ENCODE measurements at places on chromosomes 3 and 15.

- DNase-seq = no peak
These were observed 117.1 kb upstream of the MLF1 start for GRCh38 chr3:158453865-158454264.

DNA sequence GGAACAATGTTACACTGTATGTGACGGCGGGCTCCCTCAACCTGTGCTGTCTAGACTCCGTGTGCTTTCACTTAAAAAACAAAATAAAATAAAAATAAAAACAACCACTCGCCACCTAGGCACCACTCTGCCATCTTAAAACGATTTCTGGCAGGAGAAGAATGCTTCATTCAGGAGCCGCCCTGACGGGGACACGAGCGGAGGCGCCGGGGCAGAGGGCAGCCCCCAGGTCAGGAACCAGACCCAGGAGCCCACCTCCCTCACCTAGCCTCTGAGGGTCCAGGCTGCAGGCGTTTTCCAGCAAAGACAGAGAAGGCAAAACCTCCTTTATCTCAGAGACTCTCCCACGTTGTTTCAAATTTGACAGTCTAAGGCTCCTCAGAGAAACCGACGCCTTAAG, 85.1 kb upstream of the SNRPA1 start:
- no peak for DNase-seq

DNA sequence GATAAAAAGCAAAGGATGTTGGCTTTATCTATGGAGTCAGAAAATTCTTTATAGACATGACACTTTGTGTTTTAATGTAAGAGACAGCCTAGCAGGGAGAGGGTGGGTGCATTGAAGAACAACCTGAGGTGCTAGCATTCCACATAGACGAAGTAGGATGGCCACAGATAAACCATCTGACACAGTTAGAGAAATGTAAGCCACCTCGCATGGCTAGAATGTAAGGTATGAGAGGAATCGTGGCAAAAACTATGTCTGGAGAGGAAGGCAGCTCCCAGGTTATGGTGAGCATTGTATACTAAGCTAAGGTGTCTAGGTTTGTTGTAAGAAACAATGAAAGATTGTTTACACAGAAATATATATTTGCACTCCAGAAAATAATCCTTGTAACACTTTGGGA, 194.0 kb upstream of the SLITRK3 start:
- DNase-seq = no peak

DNA sequence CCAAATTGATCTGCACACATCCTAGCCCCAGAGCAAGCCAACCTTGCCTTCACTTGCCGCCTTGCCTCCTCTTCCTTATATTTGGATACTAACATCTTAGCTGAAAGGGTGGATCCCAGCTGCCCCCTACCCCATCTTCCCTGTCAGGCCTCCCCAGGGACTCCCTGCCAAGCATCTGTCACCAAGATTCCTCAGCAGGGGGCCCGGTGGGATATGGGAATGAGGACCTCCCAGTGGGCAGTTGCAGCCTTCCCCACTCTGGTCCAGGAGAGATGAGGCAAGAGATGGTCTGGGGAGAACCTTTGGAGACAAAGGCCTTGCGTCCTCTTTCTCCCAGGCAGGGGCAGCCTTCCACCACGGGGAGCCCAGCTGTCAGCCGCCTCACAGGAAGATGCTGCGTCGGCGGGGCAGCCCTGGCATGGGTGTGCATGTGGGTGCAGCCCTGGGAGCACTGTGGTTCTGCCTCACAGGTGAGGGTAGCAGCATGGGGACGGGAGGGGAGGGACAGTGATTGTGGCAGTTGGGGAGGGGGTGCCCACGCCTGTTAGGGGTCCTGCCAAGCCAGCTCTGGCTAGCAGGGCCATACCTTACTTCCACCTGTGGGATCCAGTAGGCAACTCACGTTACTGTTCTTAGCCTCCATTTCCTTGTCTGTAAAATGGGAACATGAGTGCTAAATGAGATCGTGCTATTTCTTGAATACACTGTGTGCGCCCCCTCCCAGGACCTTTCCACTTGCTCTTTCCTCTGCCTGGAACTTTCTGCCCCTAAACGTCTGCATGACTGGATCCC, 15.3 kb downstream of the CD276 start:
- no peak for DNase-seq

DNA sequence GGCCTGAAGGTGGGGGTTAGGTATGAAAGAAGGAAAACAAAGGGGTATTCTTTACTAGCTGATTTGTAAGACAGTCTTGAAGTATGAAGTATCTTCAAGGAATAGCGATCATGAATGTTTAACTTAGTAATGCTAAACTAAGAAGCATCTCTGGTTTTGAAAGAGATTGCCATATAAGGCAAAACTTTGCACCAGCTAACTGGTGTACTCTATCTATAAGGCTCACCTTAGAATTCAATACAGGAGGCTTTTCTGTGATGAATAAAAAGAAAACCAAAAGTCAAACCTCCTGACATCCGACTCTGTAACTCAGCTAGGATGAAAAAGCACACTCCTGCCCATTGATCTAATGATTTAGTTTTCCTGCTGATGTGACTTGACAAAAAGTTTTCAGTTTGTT, 54.7 kb downstream of the FOXP1 start:
- DNase-seq = no peak

GRCh38 chr15:65204236-65204930, 6.9 kb downstream of the CILP start:
- no peak for DNase-seq

DNA sequence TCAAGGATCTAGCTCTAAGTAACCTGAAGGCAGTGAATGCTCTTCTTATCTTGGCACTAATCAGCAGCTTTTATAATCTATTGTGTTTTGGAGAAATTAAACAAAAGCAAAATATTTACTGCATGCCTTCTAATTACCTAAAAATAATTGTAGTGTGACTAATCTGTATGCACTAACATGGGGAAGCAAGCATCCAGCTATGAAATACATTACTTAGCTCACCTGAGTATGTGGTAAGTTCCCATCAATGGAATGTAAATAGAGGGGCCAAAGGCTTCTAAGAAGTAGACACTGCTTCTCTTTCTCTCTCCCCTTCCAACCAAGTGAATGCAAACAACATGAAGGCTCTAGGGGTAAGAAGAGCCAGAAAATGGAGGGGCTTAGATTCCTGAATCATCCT, 165.6 kb downstream of the STAG1 start:
- no peak for DNase-seq

DNA sequence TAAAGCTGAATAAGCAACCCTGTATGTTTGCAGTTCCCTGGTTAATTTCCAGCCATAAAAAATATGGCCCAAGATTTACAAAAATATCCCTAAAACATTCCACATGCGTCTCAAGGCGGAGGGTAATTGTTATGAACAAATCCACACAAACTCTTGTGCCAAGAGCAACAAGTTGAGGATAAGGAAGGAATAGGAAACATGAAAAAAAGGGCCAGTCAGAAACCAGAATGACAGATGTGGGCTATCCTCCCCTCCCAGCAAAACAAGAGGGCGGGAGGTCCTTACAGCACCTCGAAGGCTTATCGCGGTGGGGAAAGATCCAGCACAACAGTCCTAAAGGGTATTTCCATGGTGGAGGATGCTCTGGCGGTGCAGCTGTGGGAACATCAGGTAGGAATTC, 155.6 kb upstream of the HES1 start:
- DNase-seq = no peak

- DNase-seq = no peak
These were observed 141.7 kb upstream of the NDN start for GRCh38 chr15:23828786-23829185.

GRCh38 chr3:71893702-71894479, 108.9 kb upstream of the PROK2 start:
- no peak for DNase-seq

DNA sequence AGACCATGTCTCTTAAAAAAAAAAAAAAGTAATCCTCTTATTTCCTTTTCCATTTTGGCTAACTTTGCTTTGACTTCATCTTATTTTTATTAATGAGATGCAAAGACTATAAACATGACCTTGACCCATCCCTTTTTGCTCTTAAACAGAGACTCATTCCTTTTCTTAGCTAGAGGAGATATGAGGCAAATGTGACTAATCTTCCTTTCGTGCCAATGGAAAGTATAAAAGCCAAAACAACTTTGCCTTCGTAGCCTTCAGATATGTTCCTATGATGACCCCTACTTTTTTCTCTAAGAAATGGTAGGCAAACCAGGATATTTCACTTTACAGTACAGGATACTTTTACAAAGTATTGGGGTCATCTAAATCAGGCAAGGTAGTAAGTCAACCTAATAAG, 36.9 kb upstream of the GOLGB1 start:
- no peak for DNase-seq

- DNase-seq = no peak
These were observed 27.7 kb upstream of the CLDN16 start for GRCh38 chr3:190360228-190360627.

- no peak for DNase-seq
These were observed 1.8 kb downstream of the PLIN1 start for GRCh38 chr15:89677381-89677780.

GRCh38 chr3:156579427-156579851, 24.5 kb upstream of the SSR3 start:
- no peak for DNase-seq

- no peak for DNase-seq
These were observed 88.7 kb downstream of the GABRG3 start for GRCh38 chr15:27059610-27060202.

DNA sequence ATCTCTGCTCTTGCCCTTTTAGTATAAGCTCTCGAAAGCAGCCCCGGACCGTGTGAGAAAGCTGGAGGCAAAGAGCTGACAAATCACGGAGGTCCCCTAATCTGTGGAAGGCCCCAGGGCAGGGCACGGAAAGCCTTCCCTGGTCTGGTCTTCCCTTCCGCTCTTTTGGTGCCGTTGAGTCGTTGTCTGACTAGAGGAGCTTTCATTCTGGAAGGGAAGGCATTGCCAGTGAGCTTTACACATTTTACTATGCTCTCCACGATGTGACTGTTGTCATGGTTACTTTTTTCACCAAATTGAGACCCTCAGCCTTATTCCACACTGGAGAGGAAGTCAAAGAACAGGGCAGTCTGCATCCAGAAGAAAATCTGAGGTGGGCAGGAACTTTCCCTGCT, 71.7 kb downstream of the CYP19A1 start:
- DNase-seq = no peak

DNA sequence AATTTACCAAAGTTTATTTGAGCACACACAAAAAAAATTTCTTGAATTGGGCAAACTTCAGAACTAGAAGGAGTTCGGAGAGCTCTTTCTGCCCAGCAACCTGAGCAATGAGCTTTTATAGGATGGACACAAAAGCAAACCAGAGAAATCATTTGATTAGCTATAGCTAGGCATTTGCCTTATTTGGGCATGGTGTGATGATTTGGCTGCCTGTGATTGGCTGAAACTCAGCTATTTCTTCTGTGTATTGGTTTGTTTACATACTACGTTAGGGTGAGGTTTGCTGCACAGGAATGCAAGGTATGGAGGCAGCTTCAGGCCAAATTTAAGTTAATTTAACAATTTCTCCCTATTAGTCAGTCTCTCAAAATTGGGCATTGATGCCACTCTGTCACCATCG, 65.1 kb downstream of the NEK11 start:
- no peak for DNase-seq

GRCh38 chr3:13708301-13708700, 159.4 kb downstream of the FBLN2 start:
- no peak for DNase-seq

- no peak for DNase-seq
These were observed 27.4 kb upstream of the GOLM2 start for GRCh38 chr15:44261007-44261706.

DNA sequence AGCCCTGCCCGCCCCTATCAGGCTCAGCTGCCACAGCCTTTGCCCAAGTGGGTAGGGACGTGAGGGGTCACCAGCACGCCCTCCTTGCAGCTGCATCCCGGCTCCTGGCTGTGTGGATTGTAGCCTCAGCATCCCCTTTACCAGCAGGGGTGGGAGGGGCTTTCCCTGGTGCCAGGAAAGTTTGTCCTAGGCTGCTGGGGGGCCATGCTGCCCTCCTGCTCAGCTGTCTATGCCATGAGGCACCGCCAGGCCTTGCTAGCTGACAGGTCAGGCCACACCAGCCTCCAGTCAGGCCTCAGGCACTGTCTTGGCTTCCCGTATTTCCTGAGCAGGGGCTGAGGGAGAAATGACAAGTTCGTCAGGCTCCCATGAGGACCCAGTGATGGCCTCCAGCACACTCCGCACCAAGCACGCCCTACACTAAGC, 32.3 kb downstream of the TKT start:
- DNase-seq = no peak

DNA sequence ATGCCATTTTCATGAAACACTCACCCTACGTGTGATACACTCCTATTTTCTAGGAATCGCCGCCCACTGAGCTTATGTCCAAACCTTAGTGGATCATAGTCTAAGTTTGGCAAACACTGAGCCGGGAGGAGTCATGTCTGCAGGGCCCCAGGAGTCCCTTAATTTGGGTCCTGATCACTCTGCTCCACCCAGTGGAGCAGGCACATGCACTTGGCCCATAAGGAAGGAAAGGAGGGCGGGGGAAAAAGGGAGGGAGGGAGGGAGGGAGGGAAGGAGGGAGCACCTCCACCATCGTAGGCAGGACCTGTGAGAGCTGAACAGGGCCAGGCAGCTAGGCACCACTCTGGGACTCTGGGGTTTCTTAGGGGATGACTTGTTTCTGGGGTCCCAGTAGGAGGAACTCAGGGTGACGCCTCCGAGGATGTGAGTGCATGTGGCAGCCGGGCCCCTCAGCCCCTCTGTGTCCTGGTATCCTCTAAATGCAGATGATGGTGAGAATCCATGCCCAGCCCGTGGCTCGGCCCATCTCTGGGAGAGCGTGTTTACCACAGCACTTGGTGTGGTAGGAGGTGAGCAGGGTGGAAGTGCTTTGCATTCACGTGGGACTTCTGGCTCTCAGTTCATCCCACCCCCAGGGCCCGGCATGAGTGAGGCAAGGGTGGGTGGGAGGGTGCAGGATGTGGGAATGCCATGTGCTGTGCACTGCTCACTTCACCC, 109.4 kb downstream of the KLF13 start:
- DNase-seq = no peak

GRCh38 chr3:64295594-64295993, 70.3 kb upstream of the PRICKLE2 start:
- DNase-seq = no peak

GRCh38 chr15:91447991-91448644, 348.1 kb downstream of the SV2B start:
- no peak for DNase-seq

GRCh38 chr3:31695280-31696008, 162.7 kb downstream of the STT3B start:
- no peak for DNase-seq

- DNase-seq = no peak
These were observed 18.8 kb downstream of the MYL3 start for GRCh38 chr3:46844397-46844796.
